Body of pancreas (tissue), 4 donors: ENCODE measurements at places on chromosomes 7 and 10. TPM values are rescaled to one million over a fixed set of nuclear protein-coding genes. Genes with fewer than 3 reads are reported as not detected.

The TUBAL3 gene
- total RNA-seq: not detected

The PAXIP1 gene
- 4.4 TPM for total RNA-seq

The ODAD2 gene
- 0.66 TPM for total RNA-seq

The ARHGAP22 gene
- total RNA-seq: 4.6 TPM

The LRRTM3 gene
- total RNA-seq: 1.3 TPM

The SHH gene
- 0.33 TPM for total RNA-seq

The SLC13A1 gene
- total RNA-seq: not detected

The IPMK gene
- total RNA-seq: 3.1 TPM

The CLDN4 gene
- total RNA-seq: 76.8 TPM

The CHPF2 gene
- 24.4 TPM for total RNA-seq

The GNAT3 gene
- total RNA-seq: 0.26 TPM

The ECHS1 gene
- total RNA-seq: 44.4 TPM

The CDH23 gene
- total RNA-seq: 28.5 TPM

The TRUB1 gene
- 12.2 TPM for total RNA-seq

The SLC39A12 gene
- total RNA-seq: not detected

The PGAM2 gene
- total RNA-seq: 1.6 TPM

The LBX1 gene
- not detected for total RNA-seq

The PDE6C gene
- not detected for total RNA-seq

The FAM171A1 gene
- 22.1 TPM for total RNA-seq

The VIPR2 gene
- total RNA-seq: 18.2 TPM

The NODAL gene
- not detected for total RNA-seq

The TEX36 gene
- not detected for total RNA-seq

The PRSS37 gene
- total RNA-seq: not detected

The COL17A1 gene
- total RNA-seq: not detected

The TMEM236 gene
- total RNA-seq: 0.52 TPM

The TSPAN12 gene
- 6.9 TPM for total RNA-seq

The RTKN2 gene
- not detected for total RNA-seq

The LOXL4 gene
- total RNA-seq: 10.6 TPM

The ZNF425 gene
- 0.33 TPM for total RNA-seq

The HOXA4 gene
- total RNA-seq: 0.78 TPM

The ADAM8 gene
- 4.6 TPM for total RNA-seq

The RBP4 gene
- 136 TPM for total RNA-seq
